Activated CD4-positive, CD25-positive, alpha-beta regulatory T cell treated with anti-CD3 and anti-CD28 coated beads, Interleukin-2, amount 50 U/mL, for 72 hours (primary cell): ENCODE measurements at places on chromosomes 1 and 21.

- no peak for DNase-seq
Observed at GRCh38 chr1:15650433-15650832, 33.2 kb downstream of the DDI2 start.

GRCh38 chr1:201649761-201650622, 111.1 kb downstream of the NAV1 start:
- no peak for DNase-seq

GRCh38 chr1:108057541-108057940, 92.6 kb upstream of the VAV3 start:
- no peak for DNase-seq

GRCh38 chr1:168735974-168736373, 7.0 kb upstream of the DPT start:
- DNase-seq, result no peak

GRCh38 chr1:156948708-156949107, 28.3 kb downstream of the LRRC71 start:
- DNase-seq, result peak; percentile 23

GRCh38 chr1:81358151-81358550, 442.6 kb upstream of the ADGRL2 start:
- DNase-seq, result no peak

DNA sequence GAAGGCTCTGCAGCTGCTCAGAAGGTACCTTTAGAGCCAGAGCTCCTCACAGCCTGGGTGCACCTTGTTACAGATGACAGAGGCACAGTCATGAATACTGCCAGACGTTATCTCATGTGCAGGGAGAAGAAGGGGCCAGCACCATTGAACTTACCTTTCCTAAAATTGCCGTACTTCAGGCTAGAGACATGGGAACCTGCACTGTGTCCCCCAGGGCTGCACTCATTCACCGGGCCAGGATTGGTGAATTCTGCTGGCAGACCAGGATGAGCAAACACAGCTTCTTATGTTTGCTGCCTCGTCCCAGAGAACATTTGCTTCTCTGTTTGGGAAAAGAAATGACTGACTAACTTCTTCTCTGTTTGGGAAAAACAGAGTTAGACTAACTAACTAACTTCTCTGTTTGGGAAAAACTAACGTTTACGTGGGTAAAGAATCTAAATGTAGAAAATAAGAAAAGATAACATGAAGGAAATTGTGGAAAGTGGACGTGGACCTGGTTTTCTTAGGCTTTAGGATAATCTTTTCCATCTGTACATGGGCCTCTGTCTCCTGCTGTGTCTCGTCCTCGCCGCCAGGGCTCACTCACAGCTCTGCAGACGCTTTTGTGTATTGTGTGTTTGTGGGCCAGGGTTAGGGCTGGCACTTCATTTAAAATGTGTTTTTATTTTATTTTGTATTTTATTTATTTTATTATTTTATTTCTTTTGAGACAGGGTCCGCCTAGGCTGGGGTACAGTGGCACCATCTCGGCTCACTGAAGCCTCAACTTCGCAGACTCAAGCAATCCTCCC, 9.9 kb downstream of the OBSCN start:
- no peak for DNase-seq

DNA sequence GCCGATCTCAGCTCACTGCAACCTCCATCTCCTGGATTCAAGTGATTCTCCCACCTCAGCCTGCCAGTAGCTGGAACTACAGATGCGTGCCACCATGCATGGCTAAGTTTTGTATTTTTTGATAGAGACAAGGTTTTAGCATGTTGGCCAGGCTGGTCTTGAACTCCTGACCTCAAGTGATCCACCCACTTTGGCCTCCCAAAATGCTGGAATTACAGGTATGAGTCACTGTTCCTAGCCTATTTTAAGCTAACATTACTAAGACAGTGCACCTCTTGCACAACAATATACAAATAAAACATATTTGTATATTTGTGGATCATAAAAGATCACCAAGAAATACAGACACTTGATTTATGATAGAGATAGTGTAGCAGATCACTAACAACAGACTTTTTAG, 139.1 kb downstream of the DUSP10 start:
- DNase-seq, result no peak

DNA sequence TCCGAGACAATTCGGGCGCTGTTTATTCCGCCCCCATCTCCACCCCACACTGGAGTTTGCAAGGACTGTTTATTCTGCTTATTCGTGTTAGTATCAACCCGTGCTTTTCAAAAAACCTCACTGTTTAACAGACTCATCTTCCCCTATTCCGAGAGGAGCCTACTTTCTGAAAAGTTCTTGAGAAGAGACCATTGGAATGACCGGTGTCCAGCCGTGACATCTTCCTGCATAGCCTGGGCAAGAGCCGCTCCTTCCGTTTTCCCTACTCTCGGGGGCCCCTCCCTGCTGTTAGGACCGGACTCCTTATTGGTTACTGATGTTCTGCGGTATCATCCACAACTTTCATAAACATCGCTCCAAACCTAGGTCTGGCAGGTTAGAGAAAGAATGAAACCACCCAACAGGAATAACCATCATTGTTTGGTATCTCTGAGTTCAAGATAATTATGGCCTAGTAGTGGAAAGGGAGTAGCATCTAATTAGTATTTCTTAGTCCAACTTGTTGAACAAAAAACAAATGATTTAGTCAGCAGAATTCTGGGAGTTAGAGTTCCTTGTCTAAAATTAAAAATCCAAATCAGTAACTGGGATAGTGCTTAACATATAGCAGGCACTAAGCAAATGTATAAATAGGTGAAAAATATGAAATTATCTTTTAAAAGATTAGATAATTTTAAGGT, 837 bp downstream of the STXBP3 start:
- peak; percentile 46 for DNase-seq

DNA sequence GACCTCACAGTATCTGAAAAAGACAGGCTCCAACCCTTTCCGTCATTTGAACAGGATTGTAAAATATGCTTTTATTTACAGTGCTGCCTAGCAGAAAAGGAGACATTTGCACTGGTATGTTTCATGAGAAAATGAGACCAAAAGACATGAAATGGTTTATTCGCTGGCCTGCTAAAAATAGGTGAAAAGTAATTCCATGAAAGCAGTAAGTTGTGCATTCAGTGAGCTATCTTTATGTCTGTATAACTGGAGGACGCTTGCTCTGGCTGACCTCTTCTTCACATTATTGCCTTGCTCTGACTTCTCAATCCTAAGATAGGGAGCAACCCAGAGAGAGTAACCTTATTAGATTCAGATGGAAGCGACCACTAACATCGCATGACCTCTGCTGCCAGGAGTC, 38.3 kb downstream of the ODF2L start:
- no peak for DNase-seq

GRCh38 chr1:14303011-14303410, 295.5 kb upstream of the KAZN start:
- DNase-seq, result no peak

GRCh38 chr1:93448983-93449804, 1.3 kb downstream of the FNBP1L start:
- DNase-seq, result no peak
